ENCODE measurements at places on chromosomes 1 and 21. TPM values are rescaled to one million over a fixed set of nuclear protein-coding genes. Genes with fewer than 3 reads are reported as not detected.

Gene OXCT2
- total RNA-seq, result 1.6 TPM

Gene DPH2
- 32.8 TPM for total RNA-seq

DNA sequence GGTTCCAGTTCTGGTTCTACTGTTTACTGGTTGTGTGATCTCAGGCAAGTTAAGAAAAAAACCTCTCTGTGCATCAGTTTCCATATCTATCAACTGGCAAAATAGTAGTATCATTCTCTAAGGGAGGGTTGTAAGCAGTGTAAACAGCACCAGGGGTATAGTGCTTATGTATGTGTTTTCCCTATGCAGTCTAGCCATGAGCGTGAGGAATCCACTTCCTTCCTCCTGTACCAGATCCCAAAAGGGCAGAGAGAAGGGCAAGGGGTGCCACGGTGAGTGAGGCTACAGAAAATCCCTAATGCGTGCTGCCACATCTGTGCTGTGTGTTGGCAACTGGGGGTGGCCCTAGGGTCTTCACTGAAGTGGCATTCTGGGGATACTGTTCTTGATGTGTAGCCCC is 18.4 kb upstream of the RNF19B start:
- H3K27ac ChIP-seq, result 0 out of 2 replicates have a peak overlapping the region, but pooled peaks have one; percentile 91
- no peak overlapping the region for H3K4me3 ChIP-seq
- peaks cover 24% of the 10 kb centered on the region for H3K4me1 ChIP-seq

- H3K4me3 ChIP-seq, result no peak overlapping the region
- H3K27ac ChIP-seq, result no peak overlapping the region
- DNase-seq, result no peak
- H3K27me3 ChIP-seq, result no peaks in the 10 kb centered on the region
- H3K4me1 ChIP-seq, result no peaks in the 10 kb centered on the region
These were observed 143.8 kb downstream of the MATN1 start for GRCh38 chr1:30579580-30579979.

- no peaks in the 10 kb centered on the region for H3K27me3 ChIP-seq
- no peak overlapping the region for H3K27ac ChIP-seq
- peaks cover 6% of the 10 kb centered on the region for H3K36me3 ChIP-seq
- H3K4me1 ChIP-seq, result peaks cover 8% of the 10 kb centered on the region
- H3K4me3 ChIP-seq, result no peak overlapping the region
These were observed 30.4 kb downstream of the PLXNA2 start for GRCh38 chr1:208213786-208214185.

DNA sequence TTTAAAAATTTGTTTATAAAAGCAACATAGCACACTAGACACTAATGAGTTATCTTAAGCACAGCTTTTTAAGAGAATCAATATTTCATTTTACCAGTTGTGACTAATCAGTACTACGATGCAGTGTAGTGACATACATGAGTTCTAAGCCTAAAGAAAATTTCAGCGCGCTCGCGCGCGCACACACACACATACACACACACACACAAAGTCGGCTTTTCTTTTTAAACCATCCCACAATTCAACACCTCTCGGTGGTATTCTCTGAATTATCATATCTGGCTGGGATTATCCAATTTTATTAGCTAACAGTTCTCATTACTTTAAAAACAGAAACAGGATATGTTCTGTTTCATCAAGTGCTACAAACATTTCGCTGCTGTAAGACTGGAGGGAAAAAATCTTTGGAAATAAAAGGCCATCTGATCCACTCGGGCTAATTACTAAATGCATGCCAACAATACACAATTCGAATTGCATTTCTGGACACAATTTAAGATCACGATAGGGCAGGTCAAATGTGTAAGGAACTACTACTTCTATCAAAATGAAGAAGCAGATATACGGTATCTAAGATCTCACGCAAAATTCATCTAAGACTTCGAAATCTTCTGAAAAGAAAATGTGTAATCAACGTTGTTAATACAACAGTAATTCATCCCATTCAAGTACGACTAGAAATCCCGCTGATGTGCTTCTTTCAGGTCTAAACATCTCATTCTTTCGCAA is 1.2 kb downstream of the TUT4 start:
- no peaks in the 10 kb centered on the region for H3K27me3 ChIP-seq
- DNase-seq, result no peak
- peaks cover 30% of the 10 kb centered on the region for H3K4me1 ChIP-seq

GRCh38 chr1:109777980-109778625 is 14.4 kb upstream of the EPS8L3 start:
- H3K4me1 ChIP-seq, result peaks cover 62% of the 10 kb centered on the region
- H3K4me3 ChIP-seq, result no peak overlapping the region
- no peaks in the 10 kb centered on the region for H3K27me3 ChIP-seq
- H3K36me3 ChIP-seq, result no peaks in the 10 kb centered on the region
- no peak for DNase-seq
- no peak overlapping the region for H3K27ac ChIP-seq

Gene WNT4
- total RNA-seq, result 0.83 TPM

- H3K27me3 ChIP-seq, result no peaks in the 10 kb centered on the region
- H3K36me3 ChIP-seq, result peaks cover 63% of the 10 kb centered on the region
- H3K4me1 ChIP-seq, result no peaks in the 10 kb centered on the region
- H3K27ac ChIP-seq, result no peak overlapping the region
- no peak overlapping the region for H3K4me3 ChIP-seq
These were observed 31.1 kb upstream of the IKBKE start for GRCh38 chr1:206439205-206439604.

Gene S100A14
- 411 TPM for total RNA-seq

DNA sequence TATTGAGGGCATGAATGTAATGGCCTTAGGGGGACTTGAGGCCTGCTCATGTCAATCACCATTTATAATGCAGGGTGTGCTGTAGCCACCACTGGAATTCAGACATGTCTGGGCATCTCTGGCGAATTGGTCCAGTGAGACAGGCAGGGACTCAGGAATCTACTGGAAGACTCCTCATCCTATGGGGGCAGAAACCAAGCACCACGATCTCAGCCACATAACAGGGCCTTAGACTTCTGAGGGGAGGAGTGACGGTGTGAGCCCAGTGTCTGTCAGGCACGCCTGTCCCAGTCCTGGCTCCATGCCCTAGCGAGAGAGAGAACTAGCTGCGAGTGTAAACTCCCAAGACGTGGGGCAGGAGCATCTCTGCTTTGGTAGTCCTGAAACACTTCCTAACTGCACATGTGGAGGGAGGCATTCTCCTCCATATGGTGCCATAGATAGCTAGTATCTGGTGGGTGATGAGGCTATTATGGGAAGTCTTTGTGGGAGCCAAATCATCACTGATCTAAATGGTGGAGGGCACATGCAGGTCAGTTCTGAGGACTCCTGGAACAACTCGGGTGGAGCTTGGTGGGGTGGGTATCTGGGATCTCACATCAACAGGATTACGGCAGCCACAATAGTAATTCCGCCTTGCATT is 29.8 kb upstream of the KIAA0040 start:
- H3K4me1 ChIP-seq, result peaks cover 30% of the 10 kb centered on the region
- DNase-seq, result no peak
- no peak overlapping the region for H3K4me3 ChIP-seq
- H3K36me3 ChIP-seq, result no peaks in the 10 kb centered on the region
- no peaks in the 10 kb centered on the region for H3K27me3 ChIP-seq
- H3K27ac ChIP-seq, result no peak overlapping the region

GRCh38 chr1:237386362-237387143 is 344.6 kb downstream of the RYR2 start:
- H3K4me1 ChIP-seq, result no peaks in the 10 kb centered on the region
- H3K4me3 ChIP-seq, result no peak overlapping the region
- DNase-seq, result no peak
- H3K36me3 ChIP-seq, result no peaks in the 10 kb centered on the region

GRCh38 chr1:238177351-238177750 is 286.6 kb upstream of the ZP4 start:
- H3K4me1 ChIP-seq, result no peaks in the 10 kb centered on the region
- DNase-seq, result no peak
- H3K4me3 ChIP-seq, result no peak overlapping the region

GRCh38 chr1:54490361-54491248 is 57.4 kb upstream of the ACOT11 start:
- H3K36me3 ChIP-seq, result no peaks in the 10 kb centered on the region
- H3K4me1 ChIP-seq, result peaks cover 5% of the 10 kb centered on the region
- H3K27ac ChIP-seq, result no peak overlapping the region
- no peak overlapping the region for H3K4me3 ChIP-seq
- no peak for DNase-seq

Gene IRF2BP2
- total RNA-seq, result 80.7 TPM

DNA sequence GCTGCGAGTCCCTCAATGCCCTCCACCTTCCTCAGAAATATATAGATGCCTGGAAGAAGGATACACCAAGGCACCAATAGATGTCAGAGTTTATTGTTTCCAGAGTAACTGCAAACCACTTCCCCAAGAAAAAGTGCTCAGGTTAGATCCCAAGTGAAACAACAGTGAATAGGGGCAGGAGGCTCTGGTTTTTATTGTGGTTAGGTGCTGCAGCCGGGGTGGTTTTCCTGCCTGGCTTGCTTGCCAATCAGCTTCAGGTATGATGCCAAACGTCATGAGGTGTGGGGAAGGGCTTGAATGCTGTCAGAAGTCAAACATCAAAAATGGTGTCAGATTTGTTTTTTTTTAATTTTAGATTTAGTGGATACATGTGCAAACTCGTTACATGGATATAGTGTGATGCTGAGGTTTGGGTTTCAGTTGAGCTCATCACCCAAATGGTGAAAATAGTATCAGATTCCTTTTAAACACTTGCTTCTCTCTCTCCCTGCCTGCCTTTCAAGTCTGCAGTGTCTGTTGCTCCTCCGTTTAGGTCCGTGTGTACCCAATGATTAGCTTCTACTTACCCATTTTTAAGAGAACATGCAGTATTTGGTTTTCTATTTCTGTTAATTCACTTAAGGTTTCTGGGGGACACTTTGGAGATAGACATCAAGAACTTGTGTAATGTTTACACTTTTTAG is 1317.0 kb downstream of the MRPL39 start:
- H3K27me3 ChIP-seq, result no peaks in the 10 kb centered on the region
- DNase-seq, result no peak
- H3K4me3 ChIP-seq, result no peak overlapping the region
- no peaks in the 10 kb centered on the region for H3K4me1 ChIP-seq

DNA sequence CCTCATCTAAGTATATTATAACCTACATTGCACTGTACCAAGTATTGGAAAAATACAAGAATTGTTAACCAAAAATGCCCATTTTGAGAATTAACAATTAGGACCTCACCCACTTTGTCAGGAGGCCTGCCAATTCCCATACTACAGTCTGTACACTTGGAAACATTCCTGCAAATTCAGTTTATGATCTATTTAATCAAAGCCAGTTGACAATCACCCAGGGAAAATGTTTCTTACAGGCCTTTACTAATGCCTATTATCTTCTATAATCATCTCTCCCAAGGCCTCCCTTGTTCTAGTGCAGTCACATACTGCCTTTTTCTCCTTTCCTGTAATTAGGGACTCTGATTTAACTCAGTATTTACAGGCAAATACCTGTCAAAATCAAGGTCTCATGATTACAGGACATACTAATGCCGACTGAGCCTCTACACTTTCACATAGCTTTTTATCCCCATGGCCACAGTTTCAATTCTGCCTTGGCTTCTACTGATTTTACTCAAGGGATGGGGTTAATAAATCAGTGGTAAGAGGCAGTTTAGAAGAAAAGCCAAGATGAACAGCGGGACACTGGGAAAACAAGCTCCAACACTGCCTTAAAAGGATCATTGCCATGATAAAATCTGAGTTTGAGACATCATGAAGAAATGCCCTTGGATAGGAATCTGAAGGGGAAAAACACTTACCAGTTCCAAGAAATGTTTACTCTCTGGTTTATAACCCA is 338.7 kb downstream of the VAV3 start:
- H3K27me3 ChIP-seq, result no peaks in the 10 kb centered on the region
- H3K36me3 ChIP-seq, result no peaks in the 10 kb centered on the region
- no peak for DNase-seq
- no peak overlapping the region for H3K27ac ChIP-seq

- H3K4me3 ChIP-seq, result peak overlapping the region; percentile 29
- H3K27me3 ChIP-seq, result no peaks in the 10 kb centered on the region
- H3K4me1 ChIP-seq, result peaks cover 22% of the 10 kb centered on the region
- DNase-seq, result no peak
- H3K27ac ChIP-seq, result no peak overlapping the region
These were observed 5.8 kb upstream of the C1orf159 start for GRCh38 chr1:1121611-1122077.

DNA sequence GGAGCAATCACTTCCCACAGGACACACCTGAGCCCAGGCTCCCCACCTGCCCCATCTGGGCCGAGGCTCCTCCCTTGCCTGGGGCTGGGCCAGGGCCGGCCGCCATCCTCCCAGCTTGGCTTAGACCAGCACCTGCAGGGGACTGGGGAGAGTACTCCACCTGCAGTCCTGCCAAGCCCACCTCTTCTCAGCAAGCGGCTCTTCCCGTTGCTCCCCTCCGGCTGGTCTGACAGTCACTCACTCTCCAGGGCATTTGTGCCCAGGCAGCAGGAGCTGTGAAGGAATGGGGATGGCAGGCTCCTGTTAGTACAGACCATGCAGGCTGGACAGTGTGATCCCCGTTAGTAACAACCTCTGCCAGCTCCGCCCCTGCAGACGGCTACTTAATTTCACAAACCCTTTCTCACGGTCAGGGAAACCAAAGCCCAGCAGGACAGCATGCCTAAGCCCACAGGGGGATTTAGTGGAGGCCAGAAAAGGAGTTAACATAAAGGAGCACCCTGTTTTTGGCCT is at the start of gene FYB2:
Gene FYB2, minus strand, starts transcription at position 18 of the 513 bp plus-strand sequence. CDS start 114 bp downstream, outside the sequence.
- H3K27me3 ChIP-seq, result no peaks in the 10 kb centered on the region
- DNase-seq, result no peak
- H3K4me1 ChIP-seq, result peaks cover 12% of the 10 kb centered on the region
- H3K27ac ChIP-seq, result no peak within 1 kb of the TSS
- no peaks in the 10 kb centered on the region for H3K36me3 ChIP-seq

DNA sequence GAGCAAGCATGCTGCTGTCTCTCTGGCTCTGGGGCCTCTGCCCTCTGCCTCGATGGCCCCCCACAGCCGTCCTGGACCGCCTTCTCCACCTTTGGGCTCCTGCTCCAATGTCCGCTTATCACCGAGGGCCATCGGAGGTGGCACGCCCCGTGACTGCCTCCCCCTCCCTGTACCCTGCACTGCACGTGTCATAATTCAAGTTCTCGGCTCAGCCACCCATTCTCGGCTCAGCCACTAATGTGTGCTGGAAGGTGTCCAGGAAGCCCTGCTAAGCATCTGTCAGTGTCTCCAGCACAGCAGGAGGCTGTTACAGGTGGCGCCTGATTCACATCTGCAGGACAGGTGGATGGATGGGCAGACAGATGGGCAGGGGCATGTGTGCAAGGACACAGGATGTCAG is 45.5 kb downstream of the TP73 start:
- H3K27ac ChIP-seq, result no peak overlapping the region
- no peaks in the 10 kb centered on the region for H3K36me3 ChIP-seq
- H3K27me3 ChIP-seq, result peaks cover 54% of the 10 kb centered on the region

- no peak for DNase-seq
- no peak overlapping the region for H3K4me3 ChIP-seq
- H3K4me1 ChIP-seq, result peaks cover 32% of the 10 kb centered on the region
These were observed 3.1 kb upstream of the NCF2 start for GRCh38 chr1:183593356-183593755.

- DNase-seq, result no peak
- peaks cover 14% of the 10 kb centered on the region for H3K4me1 ChIP-seq
- no peaks in the 10 kb centered on the region for H3K36me3 ChIP-seq
- H3K27me3 ChIP-seq, result no peaks in the 10 kb centered on the region
These were observed 6.3 kb upstream of the RCC1 start for GRCh38 chr1:28499553-28499952.

Measured in PC-9 (cell line).